ENCODE measurements at places on chromosomes 12 and 14.

DNA sequence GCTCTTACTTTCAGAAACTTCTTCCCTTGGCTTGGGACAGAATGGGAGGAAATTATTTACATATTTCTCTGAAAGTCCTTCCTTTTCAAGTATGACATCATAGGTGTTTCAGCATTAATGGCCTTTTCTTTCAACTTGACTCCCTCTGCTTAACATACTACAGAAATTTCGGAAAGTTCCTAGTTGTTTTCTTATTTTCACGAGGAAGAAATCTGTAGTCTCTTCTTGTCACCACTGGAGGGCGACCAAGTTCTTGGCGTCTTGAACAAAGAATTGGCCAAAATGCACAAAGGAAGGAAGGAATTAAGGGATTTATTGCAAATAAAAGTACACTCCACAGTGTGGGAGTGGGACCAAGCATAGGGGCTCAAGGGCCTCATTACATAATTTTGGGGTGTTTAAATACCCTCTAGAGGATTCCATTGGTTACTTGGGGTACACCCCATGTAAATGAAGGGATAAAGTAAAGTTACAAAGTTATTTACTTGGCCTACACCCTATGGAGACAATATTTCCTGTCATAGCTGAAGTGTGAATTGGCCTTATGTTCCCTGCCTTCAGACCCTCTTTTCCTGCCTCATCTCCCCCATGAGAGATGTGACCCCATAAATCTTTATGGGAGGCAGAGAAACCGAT lies 70.4 kb downstream of the RPL10L start:
- DNase-seq: no peak

DNA sequence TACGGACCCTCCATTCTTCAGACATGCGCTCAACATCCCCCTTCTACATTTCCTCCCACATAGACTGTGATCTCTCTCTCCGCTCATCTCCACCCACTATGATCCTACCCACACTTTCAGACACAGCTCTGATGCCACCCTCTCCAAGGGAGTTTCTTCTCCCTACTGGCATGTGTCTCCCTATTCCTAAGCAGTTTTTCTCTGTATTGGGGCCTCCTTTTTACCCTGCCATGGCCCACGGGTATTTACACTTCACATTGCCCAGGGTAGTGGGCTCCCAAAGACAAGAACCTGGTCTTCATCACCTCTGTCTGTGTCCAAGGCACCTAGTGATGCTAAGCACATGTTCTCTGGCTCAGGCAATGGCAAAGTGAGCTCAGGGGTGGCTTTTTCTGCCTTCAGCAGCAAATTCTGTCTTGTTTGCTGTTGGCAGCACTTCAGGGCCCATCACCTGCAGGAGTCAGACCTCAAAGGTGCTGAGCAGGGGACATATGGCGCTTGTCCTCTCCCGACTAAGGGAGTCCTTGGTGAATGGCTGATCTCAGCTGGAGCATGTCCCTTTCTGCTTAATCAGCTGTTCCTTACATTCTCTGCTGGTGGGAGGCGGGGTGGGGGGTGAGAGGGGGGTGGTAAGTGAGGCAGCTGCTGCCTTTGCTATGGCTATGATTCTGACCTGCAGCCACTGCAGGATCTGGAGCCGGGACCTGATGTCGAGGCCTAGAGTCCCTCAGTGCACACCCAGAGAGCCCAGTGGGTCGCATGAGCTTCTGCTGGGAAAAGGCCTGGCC lies 256.8 kb downstream of the PCNX1 start:
- no peak for DNase-seq

DNA sequence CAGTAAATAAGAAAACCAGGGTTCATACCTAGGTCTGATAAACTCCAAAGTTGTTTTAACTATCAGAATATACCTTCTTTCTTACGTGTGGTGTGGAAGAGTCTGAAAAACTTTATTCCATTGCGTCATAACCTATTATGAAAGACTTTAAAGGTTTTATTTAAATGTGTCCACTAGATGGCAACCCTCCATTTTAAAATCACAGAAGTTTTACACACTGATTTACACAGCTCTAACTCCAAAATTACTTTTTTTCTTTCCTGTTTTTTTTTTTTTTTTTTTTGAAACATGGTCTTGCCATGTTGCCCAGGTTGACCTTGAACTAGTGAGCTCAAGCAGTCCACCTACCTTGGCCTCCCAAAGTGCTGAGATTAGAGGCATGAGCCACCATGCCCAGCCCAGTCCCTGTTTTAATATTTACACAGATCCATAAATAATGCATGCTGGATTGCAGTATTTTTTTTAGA lies 17.3 kb upstream of the TMPRSS12 start:
- no peak for DNase-seq

- peak; percentile 72 for DNase-seq
Observed at GRCh38 chr14:68890173-68890931, 88.8 kb downstream of the ACTN1 start.

DNA sequence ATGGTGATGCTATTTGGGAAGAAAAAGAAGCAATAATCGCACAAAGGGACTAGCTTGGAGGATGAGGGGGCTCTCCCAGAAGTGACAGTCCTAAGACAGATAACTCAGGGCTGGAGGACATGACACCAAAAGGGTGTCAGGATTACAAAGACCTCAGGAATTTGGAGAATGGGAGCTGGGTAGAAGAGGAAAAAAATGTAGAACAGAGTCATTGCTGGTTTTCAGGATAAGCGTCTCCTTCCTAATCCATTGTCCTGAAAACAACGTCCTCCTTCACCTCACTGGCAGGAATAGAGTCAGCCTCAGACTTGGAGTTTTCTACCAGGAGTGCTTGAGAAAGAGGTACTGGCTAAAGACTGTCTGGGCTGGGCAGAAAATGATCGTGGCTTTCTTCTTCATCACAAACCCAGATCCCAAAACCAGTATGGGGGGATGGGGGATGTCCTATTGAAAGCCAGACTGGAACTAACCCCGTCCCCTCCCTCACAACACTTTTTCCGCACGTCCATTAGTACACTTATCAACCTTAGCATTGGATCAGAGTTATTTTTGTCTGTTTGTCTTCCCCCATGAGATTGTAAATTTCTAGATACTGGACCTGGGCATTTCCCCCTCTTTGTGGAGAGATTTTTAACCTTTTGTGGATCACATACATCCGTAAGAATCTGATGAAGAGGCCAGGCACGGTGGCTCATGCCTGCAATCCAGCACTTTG lies 14.3 kb downstream of the B4GALNT3 start:
- no peak for DNase-seq

DNA sequence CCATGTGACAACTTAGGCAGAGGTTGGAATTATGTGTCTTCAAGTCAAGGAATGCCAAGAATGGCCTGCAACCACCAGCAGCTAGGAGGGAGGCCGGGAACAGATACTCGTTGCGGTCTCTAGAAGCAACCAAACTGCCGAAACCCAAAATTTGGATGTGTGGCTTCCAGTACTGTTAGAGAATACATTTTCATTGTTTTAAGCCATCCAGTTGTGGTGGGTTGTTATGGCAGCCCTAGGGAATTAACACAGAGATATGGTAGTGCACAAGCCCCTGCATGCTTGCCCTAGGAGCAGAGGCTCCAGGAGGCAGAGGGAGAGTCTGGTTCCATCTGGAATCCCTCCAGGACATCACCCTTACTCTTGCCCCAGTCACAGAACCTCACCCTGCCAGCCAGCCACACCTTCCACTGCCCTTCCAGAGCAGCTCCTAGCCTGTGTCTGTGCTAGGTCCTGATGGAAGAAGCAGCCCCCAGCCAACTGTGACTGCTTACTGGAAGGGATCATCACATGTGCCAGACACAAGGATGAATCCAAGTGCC lies 19.5 kb downstream of the PITPNM2 start:
- no peak for DNase-seq

- no peak for DNase-seq
Observed at GRCh38 chr12:120062976-120063579, 53.5 kb downstream of the RAB35 start.

GRCh38 chr12:46067094-46067493 lies 76.7 kb upstream of the SCAF11 start:
- no peak for DNase-seq

GRCh38 chr14:64294672-64295413 lies 672 bp upstream of the ESR2 start:
- DNase-seq: peak; percentile 84

DNA sequence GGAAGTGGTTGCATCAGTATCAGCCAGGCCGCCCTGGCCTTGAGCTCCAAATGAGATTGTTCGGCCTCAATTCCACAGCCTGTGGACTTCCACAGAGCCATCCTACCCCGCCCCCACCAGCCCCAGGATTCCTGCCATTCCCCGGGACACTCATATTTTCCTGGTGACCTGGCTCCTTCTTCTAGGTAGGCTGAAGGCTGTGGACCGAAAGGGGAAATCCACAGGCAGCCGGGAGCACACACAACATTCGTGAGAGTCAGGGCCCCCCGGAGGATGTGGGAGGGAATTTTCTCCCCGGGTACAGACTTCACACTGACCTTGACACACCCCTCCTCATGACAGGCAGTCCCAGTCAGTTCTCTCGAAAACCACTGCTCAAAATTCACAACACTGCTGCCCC lies 39.9 kb downstream of the RIN3 start:
- DNase-seq: no peak

- DNase-seq: no peak
Observed at GRCh38 chr12:54197431-54197909, 8.7 kb upstream of the SMUG1 start.

DNA sequence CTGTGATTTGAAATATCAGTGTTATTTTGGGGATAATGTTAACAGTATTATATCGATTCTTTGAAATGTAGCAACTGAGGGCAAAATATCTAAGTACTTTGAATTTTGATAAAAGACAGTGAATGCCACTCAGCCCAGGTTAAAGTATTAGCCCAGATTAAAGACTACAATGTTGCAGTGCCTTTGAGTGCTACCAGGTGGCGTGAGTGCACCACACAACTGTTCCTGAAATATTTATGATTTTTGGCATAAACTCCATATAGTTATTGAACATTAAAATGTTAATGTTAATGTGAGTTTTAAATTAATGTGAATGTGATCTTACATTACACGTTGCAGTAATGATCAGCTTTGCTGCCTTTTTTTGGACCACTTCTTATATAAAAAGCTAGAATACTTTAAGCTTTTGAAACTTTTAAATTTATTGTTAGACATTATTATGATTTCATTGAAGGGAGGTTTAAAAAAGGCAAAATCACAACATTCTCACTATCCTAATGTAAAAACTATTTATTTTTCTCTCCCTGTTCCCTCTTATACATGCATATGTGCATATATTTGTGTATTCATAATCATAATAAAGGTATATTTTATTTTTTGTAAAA lies 22.5 kb downstream of the MRPS35 start:
- no peak for DNase-seq

GRCh38 chr12:68317047-68317667 lies 15.0 kb downstream of the MDM1 start:
- no peak for DNase-seq

DNA sequence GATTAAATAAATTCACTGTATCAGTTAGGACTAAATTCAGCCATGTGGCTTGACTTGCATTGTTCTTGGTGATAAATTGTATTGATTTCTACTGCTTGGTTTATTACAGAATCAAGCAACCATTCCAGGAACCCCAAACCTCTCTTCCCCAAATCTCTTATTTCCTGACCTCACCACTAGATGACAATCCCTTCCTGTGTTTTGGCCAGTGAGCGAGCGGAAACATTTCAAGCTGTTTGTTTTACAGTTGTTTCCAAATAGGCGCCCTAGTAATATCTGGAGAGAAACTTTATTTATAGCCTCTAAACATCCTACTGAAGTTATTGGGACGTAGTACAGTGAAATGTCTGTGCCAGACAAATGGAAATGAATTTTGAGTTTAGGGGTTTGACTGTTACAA lies 161.1 kb downstream of the SNAPC1 start:
- DNase-seq: no peak

DNA sequence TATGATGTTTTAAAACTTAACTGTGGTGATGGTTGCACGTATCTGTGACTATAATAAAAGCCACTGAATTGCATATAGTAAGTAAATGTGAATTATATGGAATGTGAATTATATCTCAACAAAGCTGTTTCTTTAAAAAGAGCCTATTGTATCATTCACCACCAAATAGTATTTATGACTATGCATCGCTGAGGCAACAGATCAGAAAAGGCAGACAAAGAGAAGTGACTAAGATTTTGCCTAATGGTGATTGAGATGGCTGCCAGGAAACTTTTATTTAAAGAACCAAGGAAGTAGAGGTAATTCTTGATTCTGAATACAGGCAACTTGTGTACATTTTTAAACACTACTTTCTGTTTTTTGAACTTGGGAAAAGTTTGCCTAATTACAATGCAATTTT lies 31.7 kb downstream of the DHRS7 start:
- DNase-seq: no peak

- DNase-seq: no peak
Observed at GRCh38 chr12:94863321-94864035, 140.0 kb downstream of the NDUFA12 start.

DNA sequence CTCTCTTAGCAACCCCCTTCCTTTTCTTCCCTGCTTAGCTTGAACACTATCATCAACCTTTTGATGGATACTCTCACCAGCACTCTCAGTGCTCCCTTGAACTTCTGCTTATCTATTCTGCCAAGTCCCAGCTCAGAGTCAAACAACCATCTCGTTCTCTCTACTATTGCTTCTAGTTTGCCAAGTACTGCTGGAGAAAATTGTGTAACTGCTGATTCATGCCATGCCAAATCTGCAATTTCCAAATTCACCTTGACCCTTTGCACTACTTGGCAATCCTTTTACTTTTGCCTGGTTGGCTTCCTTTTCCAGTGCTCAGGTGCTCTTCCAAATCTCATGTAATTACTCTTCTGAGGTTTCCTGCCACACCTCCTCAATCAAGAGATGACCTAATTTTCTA lies 2.8 kb upstream of the CCDC196 start:
- DNase-seq: no peak

GRCh38 chr12:65570451-65571130 lies 253.7 kb upstream of the HMGA2 start:
- DNase-seq: no peak

GRCh38 chr14:34569750-34570149 lies 30.2 kb upstream of the EAPP start:
- DNase-seq: no peak

DNA sequence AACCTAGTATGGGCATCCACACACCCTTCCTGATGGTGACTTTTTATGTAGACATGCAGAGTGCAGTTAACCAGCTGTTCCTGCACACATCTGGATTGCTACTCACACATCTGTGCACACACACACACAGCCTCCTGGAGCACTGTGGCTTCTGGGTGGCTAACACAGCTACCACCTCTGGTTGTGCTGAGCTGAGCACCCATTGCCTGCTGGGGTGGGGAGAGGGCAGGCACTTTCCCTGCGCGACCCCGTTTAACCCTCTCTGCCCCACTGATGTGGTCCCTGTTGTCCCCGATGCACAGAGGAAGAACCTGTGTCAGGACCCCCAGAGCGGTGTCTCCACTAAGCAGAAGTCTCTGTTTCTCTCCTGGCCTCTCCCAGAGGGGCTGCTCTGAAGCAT lies 14.4 kb upstream of the SERPINA3 start:
- no peak for DNase-seq
